Neural progenitor cell (in vitro differentiated cells): ENCODE measurements at places on chromosomes 3 and 15. TPM values are rescaled to one million over a fixed set of nuclear protein-coding genes. Genes with fewer than 3 reads are reported as not detected.
A peak's percentile ranks its signal among the peaks of the same experiment; 100 is the strongest.

DNA sequence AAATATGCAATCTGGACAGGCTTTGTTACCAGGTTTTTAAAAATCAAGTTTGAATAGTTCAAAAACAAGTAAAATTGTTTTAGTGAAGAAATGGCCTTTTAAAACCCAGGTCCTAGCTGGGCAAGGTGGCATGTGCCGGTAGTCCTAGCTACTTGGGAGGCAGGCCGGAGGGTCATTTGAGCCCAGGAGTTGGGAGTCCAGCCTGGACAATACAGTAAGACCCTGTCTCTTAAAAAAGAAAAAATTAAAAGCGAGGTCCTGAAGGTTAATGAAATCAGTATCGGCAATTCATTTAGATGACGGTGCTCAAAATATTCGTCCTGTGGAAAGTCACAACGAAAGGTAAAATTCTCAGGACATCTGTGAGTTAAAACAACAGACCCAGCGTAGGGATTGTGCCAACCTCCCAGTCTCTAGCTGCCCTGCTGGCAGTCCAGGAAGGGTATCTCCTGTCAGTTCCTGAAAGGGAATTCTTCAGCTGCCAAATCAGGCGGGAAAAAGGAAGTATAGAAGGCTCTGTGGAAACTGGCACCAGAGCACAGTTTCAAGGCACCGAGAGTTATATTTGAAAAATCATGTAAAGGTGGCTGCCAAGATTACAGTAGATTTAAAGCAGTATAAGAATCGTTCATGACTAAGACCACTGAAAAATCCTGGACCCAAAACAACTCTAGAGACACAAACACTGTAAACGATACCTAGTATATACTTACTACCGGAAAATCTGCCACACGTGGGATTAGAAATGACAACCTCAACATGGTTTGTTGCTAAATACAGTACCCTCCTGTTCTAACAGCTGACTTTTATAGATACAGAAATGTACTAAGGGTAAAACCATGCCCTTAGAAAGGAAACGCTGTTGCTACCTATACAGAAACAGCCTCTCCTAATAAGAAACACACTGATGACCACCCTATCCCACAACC lies 1.2 kb upstream of the ABHD17C start:
- no peaks in the 10 kb centered on the region for H3K36me3 ChIP-seq
- no peak for DNase-seq
- H3K4me3 ChIP-seq = peak overlapping the region; percentile 85
- H3K27me3 ChIP-seq = peaks cover 29% of the 10 kb centered on the region
- H3K27ac ChIP-seq = no peak overlapping the region
- peaks cover 12% of the 10 kb centered on the region for H3K4me1 ChIP-seq

The CAPN3 gene
- 0.37 TPM in 1 of 2 replicates, not detected in the other for total RNA-seq

GRCh38 chr15:90036806-90037510 lies 35.8 kb downstream of the ZNF710 start:
- H3K36me3 ChIP-seq = no peaks in the 10 kb centered on the region
- H3K27me3 ChIP-seq = no peaks in the 10 kb centered on the region
- peaks cover 67% of the 10 kb centered on the region for H3K4me1 ChIP-seq
- no peak for DNase-seq
- H3K27ac ChIP-seq = no peak overlapping the region

DNA sequence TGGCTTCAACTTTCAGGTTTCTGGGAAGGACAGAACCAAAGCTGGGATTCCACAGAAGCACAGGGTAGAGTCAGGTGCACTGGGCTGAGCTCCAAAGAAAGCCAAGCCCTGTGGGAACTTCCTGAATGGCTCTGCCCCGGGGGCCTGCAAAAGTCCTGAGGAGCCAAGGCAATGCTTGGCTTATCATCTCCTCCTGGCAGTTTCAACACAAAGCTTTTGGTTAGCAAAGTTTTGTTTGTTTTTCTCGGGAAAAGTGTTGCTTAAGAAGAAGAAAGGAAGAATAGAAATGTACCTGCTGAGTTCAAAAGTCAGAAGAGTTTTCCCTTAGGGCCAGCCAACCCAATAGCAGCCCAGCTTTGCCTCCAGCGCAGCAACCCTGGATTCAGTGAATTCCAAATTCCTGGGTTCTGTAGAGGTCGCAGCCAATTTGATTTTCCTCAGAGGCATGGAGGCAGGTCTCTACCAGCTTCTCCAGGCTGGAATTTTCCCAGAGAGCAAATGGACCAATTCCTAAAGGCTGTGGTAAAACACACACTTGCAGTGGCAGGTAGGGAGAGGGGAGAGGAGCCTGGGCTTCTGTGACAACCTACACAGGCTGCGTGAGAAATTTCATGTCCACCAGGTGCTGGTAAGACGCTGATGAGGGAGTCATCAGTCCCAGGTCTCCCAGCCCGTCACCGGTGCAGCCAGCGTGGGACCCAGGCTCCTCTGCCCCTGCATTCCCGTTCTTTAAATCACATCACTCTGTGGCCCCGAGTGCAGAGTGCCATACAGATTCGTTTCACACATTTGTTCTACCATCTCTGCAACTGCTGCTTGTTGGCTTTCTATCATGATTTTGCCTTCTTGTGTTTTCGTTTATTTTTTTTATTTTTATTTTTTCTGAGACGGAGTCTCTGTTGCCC lies 54.3 kb upstream of the SNRPA1 start:
- no peak for DNase-seq
- H3K4me1 ChIP-seq = peaks cover 8% of the 10 kb centered on the region
- no peaks in the 10 kb centered on the region for H3K36me3 ChIP-seq
- H3K27ac ChIP-seq = no peak overlapping the region

- H3K4me3 ChIP-seq = no peak overlapping the region
- H3K36me3 ChIP-seq = no peaks in the 10 kb centered on the region
- DNase-seq = no peak
- no peaks in the 10 kb centered on the region for H3K4me1 ChIP-seq
Measured at GRCh38 chr3:149314807-149315578, 18.4 kb downstream of the TM4SF18 start.

The PFKFB4 gene
- total RNA-seq = 59.5 and 102 TPM in 2 replicates

- H3K4me3 ChIP-seq = no peak overlapping the region
- H3K27ac ChIP-seq = no peak overlapping the region
- DNase-seq = no peak
- no peaks in the 10 kb centered on the region for H3K27me3 ChIP-seq
- no peaks in the 10 kb centered on the region for H3K4me1 ChIP-seq
- no peaks in the 10 kb centered on the region for H3K36me3 ChIP-seq
Measured at GRCh38 chr3:100517276-100517675, 24.9 kb downstream of the TMEM45A start.

DNA sequence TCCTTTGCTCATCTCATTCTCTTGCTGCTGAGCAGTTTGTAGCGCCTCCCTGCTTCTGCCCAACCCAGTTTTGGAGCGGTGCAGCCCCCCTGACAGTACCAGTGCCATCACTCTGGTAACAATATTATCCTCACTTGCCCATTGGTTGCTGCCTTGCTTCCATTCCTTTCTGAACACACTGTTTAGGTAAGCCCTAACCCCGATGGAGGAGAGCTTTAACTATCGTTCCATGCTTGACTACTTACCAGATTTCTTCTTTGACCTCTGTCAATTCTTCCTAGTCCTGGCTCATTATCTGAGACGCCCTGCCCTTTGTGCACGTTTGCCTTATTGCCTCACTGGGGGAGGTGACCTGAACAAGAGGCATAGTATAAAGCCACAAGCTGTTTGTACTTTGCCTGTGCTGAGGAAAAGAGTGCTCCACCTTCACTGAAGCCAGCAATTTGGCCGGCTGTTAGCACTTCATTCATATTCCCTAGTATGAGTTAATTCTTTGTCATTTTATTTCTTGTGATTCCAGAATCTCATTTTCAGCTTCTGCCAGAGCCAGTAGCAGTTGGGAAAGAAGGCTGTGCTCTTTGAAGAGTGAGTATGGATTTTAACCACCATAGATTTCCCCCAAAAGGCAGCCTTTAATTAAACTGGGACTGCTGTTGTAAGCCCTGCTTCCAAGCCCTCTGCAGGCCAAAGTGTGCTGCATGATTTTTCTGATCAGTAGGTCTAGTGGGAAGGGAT lies 11.9 kb downstream of the ABHD6 start:
- H3K27me3 ChIP-seq = no peaks in the 10 kb centered on the region
- no peaks in the 10 kb centered on the region for H3K36me3 ChIP-seq
- H3K27ac ChIP-seq = peak overlapping the region; percentile 84
- peak; percentile 91 for DNase-seq
- peaks cover 64% of the 10 kb centered on the region for H3K4me1 ChIP-seq

DNA sequence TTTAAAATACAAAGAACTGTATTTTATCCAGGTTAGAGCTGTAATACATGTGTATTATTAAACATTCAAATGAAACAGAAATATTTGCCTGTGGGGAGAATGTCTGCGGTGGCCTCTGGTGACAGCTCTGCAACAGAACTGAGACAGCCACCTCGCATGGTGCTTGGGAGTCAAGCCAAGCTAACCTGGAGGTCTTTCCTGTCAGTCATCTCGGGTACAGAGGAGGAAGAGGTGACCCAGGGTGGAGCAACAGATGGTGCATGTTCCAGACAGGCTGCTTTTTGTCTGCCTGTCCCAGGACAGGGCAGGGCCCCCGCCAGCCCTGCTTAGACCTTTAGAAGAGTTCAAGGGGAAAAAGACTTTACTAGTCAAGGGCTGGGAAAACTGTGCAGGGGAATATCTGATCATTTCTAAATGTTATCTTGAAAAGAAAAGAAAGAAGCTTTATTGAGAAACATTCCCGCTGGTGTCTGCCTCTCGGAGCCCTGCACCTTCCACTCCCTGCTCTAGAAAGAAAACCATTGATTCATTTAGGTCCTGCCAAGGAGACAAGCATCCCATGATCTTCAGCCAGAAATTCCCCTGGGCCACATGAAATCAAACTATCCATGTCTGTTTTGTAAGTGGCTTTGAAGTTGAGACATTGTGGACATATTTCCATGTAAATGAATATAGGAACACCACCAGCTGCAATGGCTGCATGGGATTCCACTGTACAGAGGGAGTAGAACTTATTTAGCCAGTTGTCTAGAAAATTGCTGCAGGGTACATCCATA lies 5.5 kb upstream of the NR2E3 start:
- DNase-seq = no peak
- peaks cover 32% of the 10 kb centered on the region for H3K4me1 ChIP-seq
- no peak overlapping the region for H3K4me3 ChIP-seq
- H3K27me3 ChIP-seq = no peaks in the 10 kb centered on the region
- no peak overlapping the region for H3K27ac ChIP-seq

DNA sequence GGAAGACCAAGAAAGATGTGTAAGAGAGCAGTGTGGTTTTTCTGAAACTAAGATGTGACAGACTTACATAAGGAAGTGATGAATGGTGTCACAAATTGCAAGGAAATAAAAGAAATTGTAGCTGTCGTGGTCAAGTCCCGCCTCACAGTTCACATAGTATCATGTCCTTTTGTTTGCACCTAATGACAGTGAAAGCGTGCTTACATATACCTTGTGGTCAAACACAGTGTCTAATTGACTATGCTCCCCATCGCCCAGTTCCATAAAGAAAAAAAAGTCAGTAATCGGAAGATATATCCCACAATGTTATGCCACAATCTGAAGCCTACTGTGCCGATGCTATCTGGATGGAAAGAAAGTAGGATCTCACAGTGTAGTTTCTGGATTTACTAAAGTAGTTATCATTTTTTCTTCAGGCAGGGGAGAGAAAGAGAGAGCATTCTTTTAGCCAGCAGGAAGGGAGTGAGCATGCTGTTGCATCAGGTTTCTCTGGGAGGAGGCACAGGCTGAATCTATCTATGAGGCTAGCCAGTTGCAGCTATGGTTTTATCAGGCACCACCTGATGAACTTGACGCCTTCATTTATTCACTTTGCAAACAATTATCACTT lies 9.8 kb upstream of the PLSCR1 start:
- H3K4me1 ChIP-seq = no peaks in the 10 kb centered on the region
- DNase-seq = no peak
- no peak overlapping the region for H3K27ac ChIP-seq
- no peaks in the 10 kb centered on the region for H3K36me3 ChIP-seq
